Astrocyte (in vitro differentiated cells and primary cell): ENCODE measurements at places on chromosomes 13 and 19. TPM values are rescaled to one million over a fixed set of nuclear protein-coding genes. Genes with fewer than 3 reads are reported as not detected.

The GFY gene
- not detected in 2 replicates for total RNA-seq

The KIRREL2 gene
- total RNA-seq = 0.12 and 0.18 TPM in 2 replicates

The PET100 gene
- total RNA-seq = 94.1 and 95.8 TPM in 2 replicates

The APLP1 gene
- total RNA-seq = 66.0 and 69.4 TPM in 2 replicates

DNA sequence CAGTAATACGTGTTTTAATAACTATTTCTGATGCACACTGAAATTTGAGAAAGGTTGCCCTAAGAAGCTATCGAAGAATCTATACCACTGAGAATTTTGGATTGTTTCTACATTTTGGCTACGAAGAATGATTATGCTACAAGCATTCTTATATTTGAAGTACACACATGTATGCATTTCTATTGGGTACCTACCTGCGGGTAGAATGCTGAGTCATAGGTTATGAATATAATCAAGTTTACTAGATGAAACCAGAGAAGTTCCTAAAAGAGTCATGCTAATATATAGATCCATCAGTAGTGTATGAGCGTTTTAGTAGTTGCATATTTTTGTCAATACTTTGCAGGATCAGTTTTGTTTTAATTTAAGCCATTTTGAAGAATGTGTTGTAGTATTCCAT, 62.0 kb upstream of the PCDH20 start:
- H3K4me1 ChIP-seq = no peaks in the 10 kb centered on the region
- DNase-seq = no peak
- H3K36me3 ChIP-seq = no peaks in the 10 kb centered on the region
- no peak overlapping the region for H3K27ac ChIP-seq

DNA sequence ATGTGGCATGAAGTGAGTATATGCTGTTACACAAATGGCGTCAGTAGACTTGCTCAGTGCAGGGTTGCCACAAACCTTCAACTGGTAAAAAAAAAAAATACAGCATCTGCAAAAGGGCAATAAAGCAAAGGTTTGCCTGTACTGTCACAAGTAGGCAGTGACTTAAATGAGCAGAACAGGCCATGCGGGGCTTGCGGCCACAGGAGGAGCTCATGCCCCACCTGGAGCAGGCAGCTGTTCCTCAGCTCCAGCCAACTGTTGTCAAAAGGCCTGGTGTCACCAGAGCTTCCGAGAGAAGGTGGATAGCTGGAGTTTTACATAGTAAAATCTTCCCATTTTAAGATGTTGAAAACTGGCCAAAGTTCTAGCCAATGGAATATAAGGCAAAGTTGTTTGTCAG, 7.7 kb downstream of the ATP7B start:
- H3K27ac ChIP-seq = no peak overlapping the region
- no peaks in the 10 kb centered on the region for H3K36me3 ChIP-seq
- no peaks in the 10 kb centered on the region for H3K4me1 ChIP-seq
- no peak for DNase-seq
- H3K4me3 ChIP-seq = no peak overlapping the region

DNA sequence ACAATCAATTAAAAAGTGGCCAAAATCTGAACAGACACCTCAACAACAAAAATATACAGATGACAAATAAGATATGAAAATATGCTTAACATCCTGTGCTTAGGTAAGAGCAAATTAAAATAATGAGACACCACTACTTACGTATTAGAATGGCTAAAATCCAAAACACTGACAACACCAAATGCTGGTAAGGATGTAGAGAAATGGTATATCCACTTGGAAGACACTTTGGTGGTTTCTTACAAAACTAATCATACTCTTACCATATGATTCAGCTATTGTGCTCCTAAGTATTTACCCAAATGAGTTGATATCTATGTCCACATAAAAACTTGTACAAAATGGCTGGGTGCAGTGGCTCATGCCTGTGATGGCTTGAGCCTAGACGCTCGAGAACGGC, 51.7 kb upstream of the ZNF599 start:
- no peak overlapping the region for H3K27ac ChIP-seq
- H3K36me3 ChIP-seq = no peaks in the 10 kb centered on the region
- DNase-seq = no peak
- no peaks in the 10 kb centered on the region for H3K4me1 ChIP-seq

- no peaks in the 10 kb centered on the region for H3K36me3 ChIP-seq
- H3K4me1 ChIP-seq = no peaks in the 10 kb centered on the region
- H3K27ac ChIP-seq = no peak overlapping the region
- no peaks in the 10 kb centered on the region for H3K27me3 ChIP-seq
- H3K4me3 ChIP-seq = no peak overlapping the region
Measured at GRCh38 chr13:108781312-108781711, 151.9 kb downstream of the MYO16 start.

DNA sequence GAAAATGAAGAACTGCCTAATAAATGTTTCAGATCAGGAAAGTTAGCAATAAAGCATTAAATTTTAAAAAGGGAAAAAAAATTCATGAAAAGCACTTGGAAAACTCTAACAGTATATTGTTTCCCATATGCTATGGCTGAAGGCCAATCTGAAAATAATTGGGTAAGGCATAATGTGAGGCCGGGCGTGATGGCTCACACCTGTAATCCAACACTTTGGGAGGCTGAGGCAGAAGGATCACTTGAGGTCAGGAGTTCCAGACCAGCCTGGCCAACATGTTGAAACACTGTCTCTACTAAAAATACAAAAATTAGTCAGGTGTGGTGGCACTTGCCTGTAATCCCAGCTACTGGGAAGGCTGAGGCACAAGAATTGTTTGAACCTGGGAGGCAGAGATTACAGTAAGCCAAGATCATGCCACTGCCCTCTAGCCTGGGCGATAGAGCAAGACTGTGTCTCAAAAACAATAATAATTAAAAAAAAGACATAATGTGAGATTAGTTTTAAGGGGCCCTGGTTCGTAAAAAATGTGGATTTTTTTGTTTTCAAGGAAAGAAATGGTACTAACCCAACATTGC, 15.2 kb downstream of the INTS6 start:
- DNase-seq = no peak
- no peaks in the 10 kb centered on the region for H3K27me3 ChIP-seq
- H3K27ac ChIP-seq = no peak overlapping the region
- H3K4me3 ChIP-seq = no peak overlapping the region
- H3K36me3 ChIP-seq = no peaks in the 10 kb centered on the region

DNA sequence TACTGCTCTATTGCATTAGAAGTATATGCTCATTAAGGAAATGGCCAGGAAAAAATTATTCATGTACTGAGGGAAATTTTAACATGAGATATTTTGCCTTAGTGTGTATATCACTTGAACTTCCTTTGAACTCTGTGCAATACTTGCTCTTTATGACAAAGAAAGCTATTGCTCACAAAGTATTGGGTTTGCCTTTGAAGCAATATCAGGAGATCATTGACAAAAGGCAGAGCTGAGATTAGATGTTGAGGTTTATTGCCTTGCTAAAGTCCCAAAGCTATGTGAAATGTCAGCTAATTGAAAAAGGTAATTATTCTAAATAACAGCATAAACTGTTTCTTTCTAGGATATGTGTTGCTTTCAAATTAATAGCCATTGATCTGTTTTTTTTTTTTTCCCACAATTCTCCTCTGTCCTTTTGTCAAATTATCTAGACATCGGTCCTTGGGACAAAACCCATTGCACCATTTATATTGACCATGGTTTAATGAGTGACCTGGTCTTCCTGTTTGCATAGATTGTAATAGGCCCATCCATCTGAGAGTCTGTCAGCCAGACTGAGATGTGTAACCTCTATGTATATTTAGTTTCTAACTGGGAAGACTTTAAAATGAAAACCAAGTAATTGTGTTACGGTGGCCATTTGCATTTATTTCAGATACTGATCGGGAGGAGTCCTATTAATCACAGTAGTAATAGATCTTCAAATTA, 752.7 kb upstream of the GPC6 start:
- no peak overlapping the region for H3K27ac ChIP-seq
- no peak for DNase-seq
- H3K4me1 ChIP-seq = no peaks in the 10 kb centered on the region
- no peaks in the 10 kb centered on the region for H3K36me3 ChIP-seq
- H3K27me3 ChIP-seq = no peaks in the 10 kb centered on the region
- H3K4me3 ChIP-seq = no peak overlapping the region

- DNase-seq = no peak
- no peak overlapping the region for H3K27ac ChIP-seq
- H3K36me3 ChIP-seq = no peaks in the 10 kb centered on the region
- H3K27me3 ChIP-seq = no peaks in the 10 kb centered on the region
Measured at GRCh38 chr13:33640832-33641231, 177.1 kb upstream of the RFC3 start.

DNA sequence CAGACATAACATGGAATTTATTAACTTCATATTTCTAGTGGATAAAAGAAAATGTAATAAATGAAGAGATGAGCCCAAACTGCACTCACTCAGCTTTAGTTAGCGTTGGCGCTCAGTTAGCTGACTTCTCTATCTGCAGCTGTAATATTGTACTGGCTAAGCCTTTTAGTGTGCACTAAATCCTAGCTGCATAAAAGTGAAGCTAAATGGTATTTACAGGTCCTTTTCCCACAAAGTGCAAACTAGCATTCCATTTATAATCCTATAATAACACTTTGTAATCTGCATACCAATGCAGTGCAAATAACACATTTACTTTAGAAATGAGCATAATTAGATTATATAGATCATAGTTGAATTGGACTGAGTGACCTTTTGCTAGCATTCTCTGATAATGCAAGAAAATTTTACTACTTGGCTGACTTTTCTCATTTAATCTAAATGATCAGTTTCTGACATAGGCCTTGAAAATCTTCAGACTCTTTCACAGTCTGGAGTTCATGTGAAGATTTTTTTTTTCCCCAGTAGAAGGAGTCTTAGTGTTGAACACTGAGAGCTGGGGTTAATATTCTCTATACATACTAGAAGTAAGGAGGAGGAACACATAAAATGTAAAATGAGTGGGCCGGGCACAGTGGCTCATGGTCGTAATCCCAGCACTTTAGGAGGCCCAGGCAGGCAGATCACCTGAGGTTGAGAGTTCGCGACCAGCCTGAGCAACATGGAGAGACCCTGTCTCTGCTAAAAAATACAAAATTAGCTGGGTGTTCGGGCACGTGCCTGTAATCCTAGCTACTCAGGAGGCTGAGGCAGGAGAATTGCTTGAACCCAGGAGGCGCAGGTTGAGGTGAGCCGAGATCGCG, 1426.4 kb downstream of the PCDH9 start:
- DNase-seq = no peak
- H3K4me3 ChIP-seq = no peak overlapping the region
- H3K36me3 ChIP-seq = no peaks in the 10 kb centered on the region
